NCI-H2227 treated with DMSO at 0.1 percent for 48 hours (cell line): ENCODE measurements at places on chromosomes 3 and 15.

DNA sequence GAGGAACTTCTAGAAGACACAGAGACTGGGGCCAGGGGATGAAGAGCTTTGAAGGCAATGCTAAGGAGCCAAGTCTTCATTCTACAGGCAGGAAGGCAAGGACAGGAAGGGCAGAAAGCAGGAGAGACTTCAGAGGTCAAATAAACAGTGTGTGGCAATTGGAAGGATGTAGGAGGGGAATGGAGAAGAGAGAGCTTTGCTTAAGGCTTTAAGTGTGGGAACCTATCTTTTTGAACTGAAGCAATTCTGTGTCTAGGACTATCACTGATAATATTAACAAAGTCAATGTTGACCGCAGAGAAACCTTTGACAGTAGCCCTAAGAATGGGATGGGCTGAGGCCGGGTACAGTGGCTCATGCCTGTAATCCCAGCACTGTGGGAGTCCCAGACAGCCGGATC is 325.0 kb downstream of the FOXP1 start:
- no peak for DNase-seq

DNA sequence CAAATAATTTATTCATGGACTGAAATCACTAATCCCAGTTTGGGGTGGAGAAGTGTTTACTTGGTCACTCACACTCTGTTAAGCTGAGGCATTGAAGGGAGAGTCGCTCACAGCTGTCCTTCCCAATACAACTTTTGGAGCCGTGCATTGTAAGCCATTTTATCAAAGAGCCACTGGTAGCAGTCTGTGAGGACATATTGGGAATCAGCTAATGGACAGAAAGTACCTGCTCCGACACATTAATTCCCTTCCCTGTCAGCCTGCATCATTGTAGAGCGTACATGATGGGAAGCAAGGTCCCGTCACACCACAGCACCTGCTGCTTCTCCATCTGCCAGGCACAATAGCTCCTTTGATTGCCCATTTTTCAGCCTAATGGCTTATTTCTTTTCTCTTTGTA is 643.2 kb downstream of the SQOR start:
- DNase-seq: no peak

DNA sequence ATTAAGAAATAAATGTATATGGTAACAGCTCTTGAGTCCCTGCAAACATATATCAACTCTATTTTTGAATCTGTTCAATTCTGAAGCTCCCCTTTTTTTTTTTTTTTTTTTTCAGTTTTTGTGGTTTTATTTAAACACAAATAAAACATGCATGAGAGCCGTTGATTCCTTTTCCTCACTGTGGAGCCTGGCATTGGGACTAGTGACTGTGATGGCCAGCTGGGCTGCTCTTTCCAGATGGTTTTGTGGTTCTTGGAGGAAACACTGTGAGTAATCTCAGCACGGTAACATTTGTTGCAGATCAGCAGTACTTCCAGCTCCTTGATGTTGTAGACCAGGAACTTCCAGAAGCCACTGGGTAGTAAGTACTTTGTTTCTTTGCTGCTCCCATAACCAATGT is 15.9 kb downstream of the EMC7 start:
- DNase-seq: no peak

- DNase-seq: no peak
Measured at GRCh38 chr3:28601291-28601690, 252.7 kb upstream of the AZI2 start.

- no peak for DNase-seq
Measured at GRCh38 chr3:10506696-10507095, 1.3 kb upstream of the ATP2B2 start.

DNA sequence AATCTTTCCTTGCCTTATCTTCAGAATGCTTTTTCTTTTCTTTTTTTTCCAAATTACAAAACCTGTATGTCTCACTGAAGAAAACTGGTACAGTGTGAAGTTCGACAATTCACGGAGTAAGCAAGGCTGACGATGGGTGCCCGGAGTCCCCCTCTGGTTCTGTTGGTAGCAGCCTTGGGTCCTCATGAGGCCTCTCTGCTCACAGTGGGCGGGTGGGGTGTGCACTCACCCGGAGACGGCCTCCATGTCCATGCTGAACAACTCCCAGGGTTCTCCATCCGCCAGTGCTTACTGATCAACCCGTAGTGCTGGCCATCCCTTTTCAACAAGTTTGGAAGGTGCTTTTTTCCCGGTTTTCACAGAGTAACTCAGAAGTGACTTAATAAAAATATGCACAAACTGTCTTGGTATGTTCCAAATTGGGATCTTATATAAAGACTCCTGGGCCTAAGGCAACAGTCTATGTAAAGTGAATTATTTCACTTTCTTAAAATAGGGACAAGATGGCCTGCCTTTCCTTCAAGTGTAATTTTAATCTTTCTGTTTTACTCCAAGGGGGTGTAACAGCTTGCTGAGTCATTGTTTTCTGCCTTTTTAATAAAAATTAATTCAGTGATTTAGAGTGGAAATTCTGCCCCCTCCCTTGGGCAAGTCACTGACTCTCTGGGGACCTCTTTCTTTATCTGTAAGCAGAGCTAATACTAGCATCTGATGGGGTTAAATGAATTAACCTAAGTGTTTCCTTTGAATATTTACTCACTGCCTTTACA is 23.7 kb downstream of the LRRK1 start:
- DNase-seq: no peak

- no peak for DNase-seq
Measured at GRCh38 chr3:66629982-66630368, 129.2 kb upstream of the LRIG1 start.

DNA sequence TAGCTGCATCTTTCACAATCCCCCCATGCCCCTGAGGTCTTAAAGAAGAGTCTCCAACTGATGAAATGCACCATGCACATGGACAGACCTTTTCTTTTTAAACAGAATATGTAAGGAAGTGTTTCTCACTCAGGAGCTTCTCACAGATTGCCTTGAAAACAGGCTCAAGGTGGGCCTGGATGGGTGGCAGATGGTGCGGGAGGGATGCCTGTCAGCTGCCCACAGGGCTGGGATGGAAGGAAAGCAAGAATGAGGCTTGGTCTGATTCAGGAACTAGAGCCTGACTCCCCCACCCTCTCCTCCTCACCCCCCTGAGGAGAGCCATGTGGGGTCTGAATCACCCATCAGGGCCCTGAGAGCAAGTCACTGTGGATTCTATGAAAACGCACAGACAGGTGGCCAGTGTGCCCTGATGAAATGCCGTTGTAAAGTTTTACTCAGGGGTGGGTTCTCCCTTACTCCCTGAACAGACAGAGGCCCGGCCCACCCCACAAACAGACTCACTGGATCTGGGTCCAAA is 67.2 kb downstream of the UMPS start:
- DNase-seq: no peak

DNA sequence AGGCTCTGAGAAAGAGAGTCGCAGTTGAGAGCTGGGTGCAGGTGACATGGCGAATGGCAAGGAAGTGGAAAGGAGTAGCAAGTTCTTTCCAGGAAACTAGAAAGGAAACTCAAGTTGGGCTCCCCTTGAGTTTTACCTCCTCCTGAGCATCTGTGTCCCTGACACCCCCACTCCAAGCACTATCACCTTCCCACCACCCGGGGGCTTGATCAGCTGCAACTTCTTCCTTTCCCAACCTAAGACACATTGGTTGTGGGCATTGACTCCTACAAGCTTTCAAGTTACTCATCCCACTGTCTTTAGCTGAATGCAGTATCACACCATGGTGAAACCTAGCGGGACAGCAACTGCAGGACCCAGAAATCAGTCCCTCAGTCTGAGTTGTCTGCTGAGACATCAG is 256.6 kb upstream of the NR2F2 start:
- DNase-seq: no peak

DNA sequence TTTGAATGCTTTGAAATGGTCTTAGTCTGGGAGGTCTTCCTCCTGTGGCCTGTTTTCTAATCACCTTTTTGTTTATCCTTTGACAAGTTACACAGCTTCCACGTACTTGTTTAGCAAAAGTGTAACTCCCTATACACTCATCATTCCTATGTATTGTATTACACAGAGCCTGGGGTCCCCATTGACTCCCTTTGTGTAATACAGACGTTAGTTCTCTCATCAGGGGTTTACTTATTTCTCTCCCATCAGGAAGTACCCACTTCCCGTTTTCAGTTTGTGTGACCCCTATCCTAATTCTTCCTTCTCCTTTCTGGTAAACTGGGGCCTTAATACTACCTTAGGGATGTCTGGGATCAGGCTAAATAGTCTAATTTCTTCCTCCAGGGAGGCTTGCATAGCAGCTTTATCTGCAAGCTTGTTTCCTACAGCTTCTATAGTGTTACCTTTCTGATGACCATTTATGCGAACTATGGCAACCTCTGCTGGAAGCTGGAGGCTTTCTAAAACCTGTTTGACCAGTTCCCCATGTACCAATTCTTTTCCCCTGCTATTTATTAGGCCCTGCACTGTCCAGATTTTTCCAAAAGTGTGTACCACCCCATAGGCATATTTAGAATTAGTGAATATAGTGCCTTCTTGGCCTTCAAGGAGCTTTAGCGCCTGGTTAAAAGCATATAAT is 22.4 kb downstream of the ARL8B start:
- no peak for DNase-seq

- DNase-seq: no peak
Measured at GRCh38 chr15:90190606-90191343, 10.4 kb upstream of the SEMA4B start.

- DNase-seq: no peak
Measured at GRCh38 chr3:196108075-196108743, 26.3 kb upstream of the TFRC start.

GRCh38 chr3:158842976-158843375 is 41.1 kb downstream of the MFSD1 start:
- no peak for DNase-seq

DNA sequence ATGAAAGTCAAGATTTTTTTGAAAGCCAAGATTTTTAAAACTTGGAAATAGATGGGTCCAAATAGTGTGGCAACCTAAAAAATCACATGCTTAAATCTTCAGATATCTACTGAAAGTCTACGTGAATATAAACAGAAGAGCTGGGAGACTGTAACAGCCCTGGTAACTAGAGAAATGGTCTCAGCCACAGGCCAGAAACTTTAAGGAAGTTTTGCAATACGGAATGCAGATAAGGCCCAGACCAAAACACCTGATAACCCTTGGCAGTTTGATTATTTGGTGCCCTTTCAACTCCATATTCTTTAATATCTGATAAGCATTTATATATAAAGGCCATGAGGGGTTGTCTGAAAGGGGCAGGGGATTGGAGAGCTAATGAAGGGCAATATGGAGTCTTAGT is 537.3 kb upstream of the TGFBR2 start:
- DNase-seq: no peak

GRCh38 chr15:100628746-100629145 is 26.4 kb downstream of the ASB7 start:
- no peak for DNase-seq

GRCh38 chr3:191707817-191708216 is 246.9 kb downstream of the PYDC2 start:
- no peak for DNase-seq

DNA sequence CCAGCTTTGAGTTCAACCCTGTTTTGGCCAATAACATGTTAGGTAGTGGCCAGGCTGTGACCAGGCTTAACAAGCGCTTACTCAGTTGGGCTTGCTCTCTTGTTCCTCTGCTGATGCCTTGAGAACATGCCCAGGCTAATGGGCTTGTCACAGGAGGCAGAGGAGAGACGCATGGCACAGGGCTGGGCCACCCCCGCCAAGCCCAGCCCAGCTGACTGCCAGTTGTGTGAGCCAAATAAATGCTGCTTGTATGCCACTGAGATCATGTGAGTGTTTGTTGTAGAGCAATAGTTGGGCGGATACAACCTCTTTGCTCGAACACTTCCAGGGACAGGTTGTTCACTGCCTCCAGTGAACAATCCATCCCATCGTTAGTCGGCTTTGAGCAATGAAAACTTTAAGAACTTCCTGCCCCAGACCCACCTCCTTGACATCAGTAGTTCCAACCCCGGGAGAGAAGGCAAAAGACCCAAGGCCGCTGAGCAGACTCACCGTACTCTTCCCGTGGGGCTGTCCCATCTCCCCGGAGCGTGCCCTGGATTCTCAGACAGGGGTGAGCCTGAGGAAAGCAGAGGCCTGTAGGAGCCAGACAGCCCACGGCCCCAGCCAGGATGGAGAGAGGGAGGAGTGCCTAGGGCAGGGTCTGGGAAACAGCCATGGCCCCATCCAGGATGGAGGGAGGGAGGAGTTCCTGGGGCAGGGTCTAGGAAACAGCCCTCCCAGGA is 4.1 kb downstream of the PLA2G4F start:
- no peak for DNase-seq

DNA sequence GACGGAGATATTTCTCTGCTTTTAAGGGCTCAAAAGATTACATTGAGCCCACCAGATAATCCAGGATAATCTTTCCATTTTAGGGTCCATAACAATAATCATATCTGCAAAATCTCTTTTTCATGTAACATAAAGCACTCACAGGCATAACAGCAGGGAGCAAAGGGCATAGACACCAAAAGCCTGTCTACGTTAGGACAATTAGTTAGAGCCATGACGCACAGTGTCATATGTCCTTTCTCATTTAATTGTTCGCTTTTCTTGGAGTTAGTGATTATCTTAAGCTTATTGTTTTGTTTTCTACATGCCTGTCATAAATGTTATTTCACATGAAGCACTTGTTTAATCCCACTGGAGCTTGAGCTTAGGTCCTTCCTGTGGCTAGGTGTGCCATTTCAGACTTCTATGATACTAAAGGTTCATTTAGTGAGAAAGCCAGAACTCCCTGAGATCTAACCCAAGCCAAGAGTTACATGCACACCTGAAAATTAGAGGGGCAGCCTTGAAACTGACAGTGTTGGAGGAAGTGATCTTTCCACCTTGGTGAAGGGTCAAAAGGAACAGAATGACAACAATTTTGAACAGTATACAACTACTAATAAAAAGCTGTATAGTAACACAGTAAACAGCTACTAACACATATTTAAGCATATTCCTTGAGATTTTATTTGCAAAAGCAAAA is 11.7 kb upstream of the HHATL start:
- DNase-seq: no peak

- no peak for DNase-seq
Measured at GRCh38 chr3:188348435-188349244, 194.7 kb downstream of the LPP start.

DNA sequence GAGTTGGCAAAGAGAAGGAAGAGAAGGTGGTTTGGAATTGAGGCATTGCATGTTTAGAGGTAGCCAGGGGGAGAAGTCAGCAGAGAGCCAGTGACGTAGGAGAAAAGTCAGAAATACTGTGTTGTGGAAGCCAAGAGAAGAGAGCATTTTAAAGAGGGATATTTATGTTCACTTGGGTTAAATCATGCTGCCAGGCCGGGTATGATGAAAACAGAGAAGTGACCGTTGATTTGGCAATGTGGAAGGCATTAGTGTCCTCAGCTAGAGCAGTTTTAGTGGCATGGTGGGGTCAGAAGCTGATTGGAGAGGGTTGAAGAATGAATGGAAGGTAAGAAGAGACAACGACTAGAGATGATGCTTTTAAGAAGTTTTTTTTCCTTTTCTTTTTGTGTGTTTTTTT is 24.5 kb downstream of the RASA2 start:
- DNase-seq: no peak
